ENCODE measurements at places on chromosomes 11 and 22.
A peak's percentile ranks its signal among the peaks of the same experiment; 100 is the strongest.

GRCh38 chr11:97269527-97269926, 879.7 kb downstream of the JRKL start:
- no peak for DNase-seq

GRCh38 chr11:12689029-12689755, 15.0 kb downstream of the TEAD1 start:
- DNase-seq = no peak

GRCh38 chr11:94910779-94911178, 62.6 kb downstream of the CWC15 start:
- DNase-seq = no peak

GRCh38 chr11:72573072-72573854, 101.0 kb downstream of the PDE2A start:
- DNase-seq = peak; percentile 33

- DNase-seq = peak; percentile 16
Measured at GRCh38 chr11:4086575-4087353, 7.8 kb upstream of the RRM1 start.

DNA sequence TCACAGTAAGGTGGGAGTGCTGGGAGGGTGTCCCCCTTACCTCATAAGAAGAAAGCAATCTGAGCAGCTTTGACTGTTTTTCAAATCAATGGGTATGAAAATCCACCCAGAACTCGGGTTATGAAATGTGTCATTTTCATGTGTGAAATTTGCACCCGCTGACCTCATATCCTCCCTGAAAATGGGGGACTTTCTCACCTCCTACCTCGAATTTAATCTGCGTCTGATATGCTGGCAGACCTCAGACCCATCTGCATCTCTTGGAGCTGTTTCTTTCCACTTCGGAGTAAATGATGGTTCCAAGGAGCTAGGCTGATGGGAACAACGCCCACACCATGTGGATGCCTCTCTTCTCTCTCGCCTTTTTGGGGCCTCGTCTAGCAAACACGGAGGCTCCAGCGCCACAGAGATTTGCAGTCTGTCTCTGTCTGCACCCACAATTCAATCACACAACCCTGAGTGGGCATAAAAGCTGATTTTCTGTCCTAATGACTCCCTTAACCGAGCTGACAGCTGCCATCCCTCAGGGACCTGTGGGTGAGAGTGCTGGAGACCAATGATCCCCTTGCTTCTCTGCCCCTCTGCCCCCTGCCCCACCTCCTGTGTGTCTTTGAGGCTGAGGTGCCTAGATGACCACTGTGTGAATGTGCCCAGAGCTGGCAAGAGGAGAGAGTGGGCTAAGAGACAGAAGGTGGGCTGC, 71.0 kb downstream of the TRIM29 start:
- no peak for DNase-seq

- no peak for DNase-seq
Measured at GRCh38 chr22:44100411-44100810, 76.3 kb downstream of the PARVB start.

DNA sequence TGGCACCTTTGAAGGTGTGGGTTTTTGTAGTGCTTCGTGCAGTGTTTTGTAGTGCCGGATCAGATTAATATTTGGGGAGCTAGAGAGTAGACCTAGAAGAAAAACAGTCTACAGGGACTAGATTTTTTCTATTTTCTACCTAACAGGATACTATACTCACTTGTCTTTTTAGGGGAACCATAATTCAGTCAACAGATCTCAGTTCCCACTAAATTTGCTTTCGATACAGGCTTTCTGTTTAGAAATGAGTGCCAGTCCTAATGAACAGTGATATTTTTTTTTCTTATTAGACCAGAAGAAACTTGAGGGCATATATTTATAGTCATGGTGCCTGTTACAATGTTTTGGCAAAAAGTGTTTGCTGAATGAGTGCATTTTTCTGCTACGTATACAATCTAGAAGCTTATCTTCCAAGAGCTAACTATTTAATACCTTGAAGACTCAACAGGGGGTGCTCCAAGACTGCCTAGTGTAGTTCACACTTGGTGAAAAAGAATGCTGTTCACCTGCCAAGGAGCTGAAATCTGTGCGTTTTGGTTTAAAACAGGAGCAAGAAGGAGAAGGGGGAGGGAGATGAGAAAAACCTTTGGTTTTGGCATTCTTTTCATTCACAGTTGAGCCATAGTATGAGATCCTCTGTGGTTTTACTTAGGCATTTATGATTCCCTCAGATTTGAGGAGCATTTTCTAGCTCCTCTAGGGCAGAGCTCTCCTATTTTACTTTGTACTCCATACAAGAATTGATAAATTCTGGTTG, 44.9 kb upstream of the VSTM5 start:
- DNase-seq = no peak

DNA sequence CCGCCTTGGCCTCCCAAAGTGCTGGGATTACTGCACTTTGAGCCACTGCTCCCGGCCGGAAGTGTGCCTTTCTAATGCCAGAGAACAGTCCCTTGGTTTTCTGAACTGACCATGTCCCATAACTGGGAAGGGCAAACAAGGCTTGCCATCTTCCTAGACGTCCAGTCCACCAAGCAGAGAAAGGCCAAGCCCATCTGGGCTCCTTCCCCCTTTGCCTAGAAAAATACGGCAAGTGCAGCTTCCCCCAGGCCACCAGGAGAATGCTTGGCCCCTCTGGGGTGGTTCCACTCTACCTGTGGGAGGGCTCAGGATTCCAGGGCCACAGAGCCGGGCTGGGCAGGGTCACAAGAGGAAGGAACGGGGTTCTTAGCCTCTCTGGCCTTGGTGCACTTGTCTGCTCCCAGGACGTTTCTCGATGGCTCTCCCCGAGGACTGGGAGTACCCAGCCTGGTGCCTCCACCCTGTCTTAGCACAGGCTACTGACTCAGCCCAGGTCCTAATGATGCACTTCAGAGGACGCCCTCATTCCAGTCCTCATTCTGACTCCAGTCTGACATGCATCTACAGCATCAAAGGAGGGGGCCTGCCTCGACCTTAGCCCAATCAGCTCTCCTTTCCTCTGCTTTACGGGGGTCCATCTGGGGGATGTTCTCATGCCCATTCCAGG, 1.2 kb downstream of the USP2 start:
- no peak for DNase-seq

GRCh38 chr11:79501707-79502106, 60.9 kb upstream of the TENM4 start:
- DNase-seq = no peak

- no peak for DNase-seq
Measured at GRCh38 chr22:39535357-39535725, 2.8 kb upstream of the RPS19BP1 start.

DNA sequence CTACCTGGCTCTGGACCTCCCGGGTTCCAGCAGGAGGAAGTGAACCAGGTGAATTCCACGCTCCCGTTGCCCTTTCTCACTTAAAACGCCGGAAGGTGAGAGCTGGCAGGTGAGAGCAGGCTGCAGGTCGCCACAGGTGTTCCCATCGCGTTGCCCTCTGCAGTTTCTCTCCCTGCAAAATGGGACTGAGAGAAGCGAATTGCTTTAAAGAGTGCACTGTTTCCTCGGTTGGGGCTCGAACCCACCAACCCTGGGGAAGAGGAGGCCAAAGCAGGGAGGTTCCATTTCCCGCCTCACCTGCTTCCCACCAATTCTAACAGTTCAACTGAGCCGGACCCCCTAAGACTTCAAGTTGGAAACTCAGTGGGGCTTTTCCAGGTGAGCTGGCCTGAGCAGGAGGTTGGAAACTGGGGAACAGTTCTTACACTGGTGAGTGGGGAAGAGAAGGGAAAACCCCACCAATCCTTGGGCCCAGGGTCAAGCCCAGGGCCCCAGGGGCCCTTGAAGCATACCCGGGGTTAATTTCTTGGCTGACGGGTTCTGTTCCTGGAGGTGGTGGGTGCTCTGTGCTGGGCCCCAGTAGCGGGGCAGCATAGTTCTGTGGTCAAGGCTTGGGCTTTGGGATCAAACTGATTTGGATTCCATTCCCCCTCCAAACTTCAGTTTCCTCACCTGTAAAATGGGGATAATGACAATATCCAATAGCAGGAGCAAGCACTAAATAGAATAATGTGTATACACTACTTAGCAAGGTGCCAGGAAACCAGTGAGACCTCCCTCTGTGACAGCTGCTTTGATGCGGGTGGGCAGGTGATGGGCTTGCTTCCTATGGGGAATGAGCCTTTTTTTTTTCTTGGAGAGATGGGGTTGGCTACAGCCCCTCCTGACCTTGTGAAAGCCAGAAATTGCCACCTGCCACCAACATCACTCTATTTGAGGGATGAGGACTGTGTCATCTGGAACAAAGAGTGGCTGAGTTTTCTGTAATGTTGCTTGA, 788 bp downstream of the CD82 start:
- no peak for DNase-seq

- peak; percentile 65 for DNase-seq
Measured at GRCh38 chr11:118911880-118912741, 13.6 kb downstream of the BCL9L start.

GRCh38 chr11:128240546-128240945, 346.8 kb downstream of the ETS1 start:
- DNase-seq = no peak

DNA sequence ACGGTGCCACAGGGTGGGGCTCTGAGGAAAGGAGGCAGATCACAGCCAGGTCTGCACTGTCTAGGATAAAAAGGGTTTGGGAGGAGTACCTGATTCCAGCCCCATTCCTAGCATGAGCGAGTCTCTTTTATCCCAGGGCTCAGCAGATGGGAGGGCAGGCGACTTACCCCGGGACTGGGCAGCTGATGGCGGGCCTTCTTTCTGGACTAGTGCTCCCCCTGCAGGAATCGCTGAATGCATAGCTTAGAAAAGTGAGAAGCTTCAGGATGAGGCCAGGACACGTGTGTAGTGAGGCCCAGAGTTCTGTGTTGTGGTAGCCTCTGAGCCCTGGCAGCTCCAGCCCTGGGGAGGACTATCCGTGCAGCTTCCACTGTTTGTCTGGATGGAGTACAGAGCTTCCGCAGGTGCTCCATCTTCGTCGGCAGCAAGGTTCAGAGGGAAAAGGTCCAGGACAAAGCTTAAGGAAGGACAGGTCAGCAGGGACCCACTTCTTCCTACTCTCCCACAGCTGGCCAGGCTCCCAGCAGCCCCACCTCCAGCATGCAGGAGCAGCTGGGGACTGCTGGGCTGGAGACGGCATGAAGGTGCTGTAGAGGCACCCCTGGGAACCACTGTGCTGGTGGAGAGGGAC, 30.4 kb downstream of the COMMD9 start:
- no peak for DNase-seq

- DNase-seq = no peak
Measured at GRCh38 chr11:34509336-34509876, 4.2 kb downstream of the ELF5 start.

- no peak for DNase-seq
Measured at GRCh38 chr11:12169822-12170221, 59.4 kb downstream of the MICAL2 start.

- peak; percentile 11 for DNase-seq
Measured at GRCh38 chr11:124150684-124151083, 32.5 kb upstream of the OR10D3 start.

- DNase-seq = no peak
Measured at GRCh38 chr11:36598051-36598450, at the start of gene RAG2. Gene RAG2 (minus strand): TSS chr11:36598236. CDS start chr11:36594168, 4,068 bp downstream.

DNA sequence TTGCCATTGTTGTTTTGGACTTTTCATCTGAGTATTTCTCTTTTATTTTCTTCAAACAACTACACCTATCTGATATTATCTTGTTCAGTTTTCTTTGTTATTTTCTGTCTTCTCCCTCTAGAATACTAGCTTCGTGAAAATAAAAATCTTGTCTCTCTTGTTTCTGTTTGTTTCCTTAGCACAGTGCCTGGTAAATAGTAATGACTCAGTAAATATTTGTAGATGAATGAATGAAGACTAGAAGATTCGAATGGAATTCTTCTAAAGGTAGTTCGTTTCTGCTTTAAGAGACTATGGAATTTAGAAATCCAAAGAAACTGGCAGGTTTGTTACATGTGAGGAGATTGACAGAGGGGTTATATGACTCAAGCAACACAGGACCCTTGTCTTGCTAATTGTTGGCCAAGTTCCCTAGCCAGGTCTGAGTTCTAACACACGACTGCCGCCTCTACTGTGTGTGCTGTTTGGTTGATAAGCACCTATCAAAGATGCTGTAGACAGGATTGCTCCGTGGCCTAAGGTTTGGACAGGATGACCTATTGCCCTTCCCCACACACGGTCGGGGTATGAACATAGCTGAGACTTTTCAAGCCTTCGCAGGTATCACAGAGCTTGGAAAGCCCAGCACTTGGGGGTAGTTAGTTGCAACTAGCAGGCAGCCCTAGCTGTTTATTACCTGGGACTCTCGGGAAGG, 831 bp upstream of the TMEM135 start:
- DNase-seq = no peak

GRCh38 chr22:23269441-23270211, 89.3 kb downstream of the BCR start:
- no peak for DNase-seq

DNA sequence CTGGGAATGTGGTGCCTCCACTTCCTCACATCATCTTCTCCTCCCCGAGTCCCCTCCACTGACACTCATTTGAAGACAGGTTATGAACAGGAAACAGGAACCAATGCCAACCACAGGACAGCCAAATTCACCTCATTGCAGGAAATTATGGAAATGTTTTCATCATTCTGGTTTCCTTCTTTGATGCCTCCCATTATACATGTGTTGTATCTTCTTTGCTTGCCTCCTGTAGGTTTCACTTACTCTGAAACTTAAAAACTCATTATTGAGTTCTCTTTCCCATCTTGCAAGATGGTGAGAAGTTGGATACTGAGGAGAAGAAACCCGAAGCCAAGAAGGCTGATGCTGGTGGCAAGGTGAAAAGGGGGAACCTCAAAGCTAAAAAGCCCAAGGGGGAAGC, 108.5 kb downstream of the PHF21B start:
- DNase-seq = no peak

DNA sequence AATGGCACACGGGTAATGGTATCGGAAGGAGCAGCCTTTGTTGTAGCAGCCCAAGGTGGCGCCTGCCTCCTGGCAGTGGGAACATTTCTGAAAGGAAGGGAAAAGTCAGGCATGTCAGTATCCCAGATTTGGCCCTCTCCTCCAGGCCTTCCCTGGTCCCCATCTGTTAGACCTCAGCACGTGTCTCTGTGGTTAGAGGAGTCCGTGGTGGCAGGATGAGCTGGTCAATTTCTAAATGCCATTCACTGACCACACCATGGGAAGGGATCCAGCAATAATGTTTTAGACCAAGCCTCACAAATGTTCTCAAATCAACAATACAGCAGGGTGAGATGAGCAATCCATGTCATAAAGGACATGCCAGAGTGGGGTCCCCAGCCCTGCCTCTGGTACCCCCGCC, 49.0 kb upstream of the CYP2D6 start:
- DNase-seq = no peak

All from CD4-positive, alpha-beta T cell treated with Interleukin-4 for 1 hour (primary cell).